ENCODE measurements at places on chromosomes 11 and 22. TPM values are rescaled to one million over a fixed set of nuclear protein-coding genes. Genes with fewer than 3 reads are reported as not detected.
A peak's percentile ranks its signal among the peaks of the same experiment; 100 is the strongest.

NUP98 gene
- 69.1 TPM for total RNA-seq

CASTOR1 gene
- 6.0 TPM for total RNA-seq

DNA sequence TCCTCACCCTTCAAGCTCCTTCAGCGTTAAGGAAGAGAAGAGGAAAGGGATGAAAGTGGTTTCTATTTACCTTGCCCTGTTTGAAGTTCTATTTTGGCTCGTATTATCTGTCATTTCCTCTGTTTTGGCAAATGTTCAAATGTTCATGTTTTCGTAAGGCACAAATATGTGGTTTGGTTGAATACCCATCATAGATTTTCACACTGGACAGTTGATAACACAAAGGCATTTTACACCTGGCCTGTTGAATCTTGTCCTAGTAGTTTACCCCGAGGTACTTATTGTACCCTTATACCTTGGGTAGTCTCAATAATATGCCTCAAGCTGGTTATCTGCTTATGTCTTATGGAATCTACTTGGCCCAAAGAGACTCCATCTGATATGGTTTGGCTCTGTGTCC, 706.9 kb downstream of the METTL15 start:
- H3K27ac ChIP-seq, result no peak overlapping the region
- H3K36me3 ChIP-seq, result no peaks in the 10 kb centered on the region
- DNase-seq, result no peak
- H3K27me3 ChIP-seq, result no peaks in the 10 kb centered on the region
- no peaks in the 10 kb centered on the region for H3K4me1 ChIP-seq

IGHMBP2 gene
- 20.1 TPM for total RNA-seq

GRCh38 chr22:50569041-50569459, 6.3 kb upstream of the SYCE3 start:
- DNase-seq, result no peak
- H3K36me3 ChIP-seq, result peaks cover 14% of the 10 kb centered on the region
- no peak overlapping the region for H3K4me3 ChIP-seq

MPEG1 gene
- 12.3 TPM for total RNA-seq

GRCh38 chr11:93028960-93029522, 59.6 kb downstream of the MTNR1B start:
- no peak for DNase-seq
- H3K4me3 ChIP-seq, result 0 out of 2 replicates have a peak overlapping the region, but pooled peaks have one; percentile 6
- no peaks in the 10 kb centered on the region for H3K27me3 ChIP-seq

INPPL1 gene
- 116 TPM for total RNA-seq

GRCh38 chr22:48755059-48755949, 1072.4 kb downstream of the BRD1 start:
- H3K4me1 ChIP-seq, result no peaks in the 10 kb centered on the region
- no peaks in the 10 kb centered on the region for H3K36me3 ChIP-seq
- no peak overlapping the region for H3K27ac ChIP-seq
- DNase-seq, result no peak

RAPSN gene
- 0.15 TPM for total RNA-seq

DNA sequence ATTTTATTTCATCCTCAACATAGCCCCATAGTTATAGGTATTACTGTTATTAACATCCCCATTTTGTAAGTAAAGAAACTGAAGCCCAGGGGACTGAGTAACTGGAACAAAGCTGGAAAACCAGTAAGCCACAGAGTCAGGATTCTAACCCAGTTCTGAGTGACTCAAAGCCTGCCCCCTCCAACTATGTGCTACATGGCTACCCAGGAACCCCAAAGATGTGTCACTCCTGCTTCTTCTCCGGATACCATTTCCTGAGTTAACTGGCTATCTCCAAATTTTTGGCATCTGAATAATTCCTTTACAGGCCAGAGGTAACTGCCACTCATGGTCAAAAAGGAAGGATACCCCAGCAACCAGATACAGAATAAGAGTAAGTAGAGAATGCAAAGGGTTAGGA, 43.6 kb downstream of the TENM4 start:
- H3K4me1 ChIP-seq, result no peaks in the 10 kb centered on the region
- no peak overlapping the region for H3K4me3 ChIP-seq
- H3K27ac ChIP-seq, result no peak overlapping the region
- no peak for DNase-seq

DNA sequence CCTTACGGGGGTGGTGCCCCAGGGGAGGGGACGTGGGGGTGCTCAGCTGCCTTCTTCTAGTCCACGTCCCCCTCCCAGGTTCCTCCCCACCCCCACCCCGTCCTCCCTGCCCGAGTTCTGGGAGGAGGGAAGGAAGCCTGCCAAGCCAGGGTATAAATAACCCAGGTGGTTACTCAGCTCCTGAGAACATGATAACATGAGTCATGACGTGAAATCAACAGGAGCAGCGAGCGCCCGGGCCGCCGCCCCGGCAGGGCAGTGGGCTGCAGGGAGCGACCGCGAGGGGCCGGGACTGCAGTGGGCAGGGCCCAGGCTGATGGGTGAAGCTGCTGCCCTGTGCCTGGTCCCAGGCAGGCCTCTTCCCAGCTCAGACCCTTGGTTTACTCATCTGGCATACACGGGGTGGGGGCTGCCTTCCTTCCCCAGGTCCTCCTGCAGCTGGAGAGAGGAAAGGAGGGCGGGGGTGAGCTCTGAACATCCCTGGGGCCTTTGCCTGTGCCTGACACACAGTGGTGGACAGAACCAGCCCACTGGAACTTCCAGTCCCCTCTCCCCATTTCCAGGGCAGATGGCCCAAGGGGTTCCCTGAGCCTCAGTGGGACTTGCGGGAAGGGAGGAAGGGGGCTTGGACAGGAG, 8.8 kb upstream of the PDGFB start:
- H3K27ac ChIP-seq, result peak overlapping the region; percentile 90
- peaks cover 36% of the 10 kb centered on the region for H3K4me1 ChIP-seq
- DNase-seq, result no peak
- no peaks in the 10 kb centered on the region for H3K36me3 ChIP-seq

DNA sequence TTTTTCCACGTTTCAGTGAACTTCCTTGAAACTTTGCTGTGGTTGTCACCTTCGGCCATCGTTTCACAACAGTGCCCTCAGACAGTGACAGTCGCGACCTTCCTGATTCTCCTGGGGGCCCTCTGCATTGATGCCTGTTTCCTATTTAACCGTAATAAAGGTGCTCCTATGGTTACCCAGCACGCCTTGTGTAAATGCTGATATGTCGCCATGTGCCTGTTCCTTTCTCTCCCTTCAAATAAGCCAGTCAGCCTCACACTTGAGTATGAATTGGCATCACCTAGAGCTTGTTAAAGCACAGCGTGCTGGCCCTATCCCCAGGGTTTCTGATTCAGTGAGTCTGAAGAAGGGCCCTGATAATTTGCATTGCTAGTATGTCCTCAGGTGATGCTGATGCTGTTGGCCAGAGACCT, 104.8 kb downstream of the MICAL2 start:
- H3K27me3 ChIP-seq, result no peaks in the 10 kb centered on the region
- H3K4me3 ChIP-seq, result no peak overlapping the region
- DNase-seq, result no peak
- no peak overlapping the region for H3K27ac ChIP-seq

- DNase-seq, result no peak
- H3K4me1 ChIP-seq, result no peaks in the 10 kb centered on the region
- no peaks in the 10 kb centered on the region for H3K27me3 ChIP-seq
- H3K36me3 ChIP-seq, result no peaks in the 10 kb centered on the region
- no peak overlapping the region for H3K27ac ChIP-seq
These were observed 60.5 kb upstream of the SHISAL1 start for GRCh38 chr22:44373234-44373633.
